Muscle of leg (tissue), 16 donors: ENCODE measurements at places on chromosomes 7 and 10.

GRCh38 chr7:131554880-131555516 is 1.4 kb downstream of the PODXL start:
- DNase-seq = no peak
- peak overlapping the region; percentile 61 for H3K4me3 ChIP-seq
- peaks cover 3% of the 10 kb centered on the region for H3K36me3 ChIP-seq
- peaks cover 44% of the 10 kb centered on the region for H3K4me1 ChIP-seq

- H3K36me3 ChIP-seq = no peaks in the 10 kb centered on the region
- H3K4me3 ChIP-seq = no peak overlapping the region
- no peaks in the 10 kb centered on the region for H3K27me3 ChIP-seq
Measured at GRCh38 chr10:95445837-95446486, 115.2 kb downstream of the SORBS1 start.

- H3K27ac ChIP-seq = no peak overlapping the region
- H3K27me3 ChIP-seq = peaks cover 46% of the 10 kb centered on the region
- no peak for DNase-seq
- H3K4me3 ChIP-seq = no peak overlapping the region
- peaks cover 5% of the 10 kb centered on the region for H3K4me1 ChIP-seq
Measured at GRCh38 chr10:6135039-6135438, 46.2 kb downstream of the RBM17 start.

DNA sequence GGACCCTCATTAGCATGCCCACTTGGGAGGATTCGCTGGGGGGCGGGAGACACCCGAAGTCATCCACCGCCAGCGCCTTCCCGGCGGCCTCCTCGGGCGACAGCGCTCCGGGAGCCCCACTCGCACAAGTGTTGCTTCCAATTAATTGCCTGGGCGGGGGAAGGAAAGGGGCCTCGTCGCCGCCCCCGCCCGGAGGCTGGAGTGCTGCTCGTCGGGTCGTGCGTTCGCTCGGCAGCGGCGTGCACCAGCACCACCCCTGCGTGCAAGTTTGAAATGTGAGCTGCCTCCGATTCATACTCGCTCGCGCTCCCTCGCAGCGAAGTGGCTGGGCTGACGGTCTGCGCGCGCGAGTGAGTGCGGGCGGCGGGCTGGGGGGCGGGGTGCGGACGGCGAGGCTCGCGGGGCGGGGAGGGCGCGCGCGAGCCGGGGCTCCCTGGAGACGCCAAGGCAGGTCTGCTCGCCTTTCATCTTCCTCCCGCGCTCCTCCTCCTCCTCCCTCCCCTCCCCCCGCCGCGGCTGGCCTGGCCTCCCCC is 104.6 kb upstream of the PPIF start:
- no peaks in the 10 kb centered on the region for H3K36me3 ChIP-seq
- peak overlapping the region; percentile 58 for H3K4me3 ChIP-seq
- H3K27me3 ChIP-seq = peaks cover 6% of the 10 kb centered on the region
- peaks cover 71% of the 10 kb centered on the region for H3K4me1 ChIP-seq
- peak overlapping the region; percentile 67 for H3K27ac ChIP-seq

DNA sequence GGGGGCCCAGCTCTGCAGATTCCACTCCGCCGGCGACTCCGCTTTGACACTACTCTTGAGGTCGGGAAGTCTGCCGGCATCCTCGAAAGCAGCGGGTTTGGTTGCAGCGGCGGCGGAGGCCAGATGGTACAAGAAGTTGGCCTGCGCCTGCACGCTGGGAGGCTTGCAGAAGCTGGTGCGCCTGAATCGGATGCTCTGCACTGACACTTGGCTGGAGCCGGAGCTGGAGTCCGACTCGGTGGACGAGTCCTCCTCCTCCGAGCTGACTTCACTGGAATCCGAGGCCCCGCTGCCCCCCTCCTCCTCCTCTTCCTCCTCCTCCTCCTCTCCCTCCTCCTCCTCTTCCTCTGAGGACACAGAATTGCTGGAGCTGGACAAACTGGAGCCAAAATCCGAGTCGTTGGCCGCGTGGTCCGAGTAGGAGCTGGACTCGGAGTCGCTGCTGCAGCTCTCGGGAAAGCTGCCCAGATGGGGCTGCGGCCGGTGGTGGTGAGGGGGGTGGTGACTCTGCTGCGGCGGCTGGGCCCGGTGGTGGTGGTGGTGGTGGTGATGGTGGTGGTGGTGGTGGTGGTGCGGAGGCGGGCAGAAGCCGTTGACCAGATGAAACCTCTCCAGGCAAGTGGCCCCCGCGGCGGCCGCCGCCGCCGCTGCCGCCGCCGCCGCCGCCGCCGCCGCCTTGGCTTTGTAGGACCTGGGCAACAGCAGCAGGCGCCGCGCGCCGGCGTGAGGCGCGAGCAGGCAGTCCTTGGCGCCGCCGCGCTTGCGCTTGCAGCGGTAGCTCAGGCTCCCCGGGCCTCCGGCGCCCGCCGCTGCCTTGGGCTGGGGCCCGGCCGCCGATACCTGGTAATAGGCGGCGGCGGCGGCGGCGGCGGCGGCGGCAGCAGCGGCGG is 9.0 kb downstream of the SKIDA1 start:
- peaks cover 22% of the 10 kb centered on the region for H3K4me1 ChIP-seq
- DNase-seq = peak; percentile 82
- H3K36me3 ChIP-seq = no peaks in the 10 kb centered on the region
- H3K27me3 ChIP-seq = no peaks in the 10 kb centered on the region
- H3K27ac ChIP-seq = peak overlapping the region; percentile 73
- peak overlapping the region; percentile 53 for H3K4me3 ChIP-seq

- peaks cover 14% of the 10 kb centered on the region for H3K36me3 ChIP-seq
- peaks cover 16% of the 10 kb centered on the region for H3K4me1 ChIP-seq
- H3K27me3 ChIP-seq = peaks cover 2% of the 10 kb centered on the region
Measured at GRCh38 chr10:35635576-35635975, 6.5 kb downstream of the FZD8 start.

DNA sequence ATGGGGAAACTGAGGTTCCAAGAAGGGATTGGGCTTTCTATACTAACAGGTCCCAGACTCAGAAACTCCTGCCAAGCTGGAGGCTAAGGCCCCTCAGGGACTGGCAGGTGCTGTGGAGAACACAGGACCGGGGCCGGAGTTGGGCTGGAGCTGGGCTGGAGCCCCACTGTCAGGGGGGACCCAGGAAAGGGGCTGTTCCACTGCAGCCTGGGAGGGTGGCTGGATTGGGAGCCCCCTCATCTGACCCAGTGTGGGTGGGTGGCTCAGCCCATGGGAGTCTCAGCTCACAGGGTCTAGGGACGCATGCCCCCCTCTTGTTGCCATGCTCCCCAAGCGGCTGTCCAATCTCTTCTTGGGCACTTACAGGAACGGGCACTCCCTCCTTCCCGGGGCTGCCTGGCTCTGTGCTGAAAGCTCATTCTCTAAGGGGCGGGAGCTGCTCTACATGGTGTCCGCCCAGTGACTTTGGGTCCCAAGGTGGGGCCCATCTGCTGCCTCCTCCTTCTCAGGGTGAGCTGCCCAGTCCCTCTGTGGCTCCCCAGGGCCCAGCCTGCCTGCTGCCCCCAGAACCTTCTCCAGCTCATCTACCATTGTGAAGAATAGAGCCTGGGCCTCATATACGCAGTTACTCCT is 126.5 kb downstream of the MYL10 start:
- peaks cover 2% of the 10 kb centered on the region for H3K4me1 ChIP-seq
- DNase-seq = no peak
- no peaks in the 10 kb centered on the region for H3K36me3 ChIP-seq
- H3K27ac ChIP-seq = no peak overlapping the region
- H3K4me3 ChIP-seq = no peak overlapping the region

DNA sequence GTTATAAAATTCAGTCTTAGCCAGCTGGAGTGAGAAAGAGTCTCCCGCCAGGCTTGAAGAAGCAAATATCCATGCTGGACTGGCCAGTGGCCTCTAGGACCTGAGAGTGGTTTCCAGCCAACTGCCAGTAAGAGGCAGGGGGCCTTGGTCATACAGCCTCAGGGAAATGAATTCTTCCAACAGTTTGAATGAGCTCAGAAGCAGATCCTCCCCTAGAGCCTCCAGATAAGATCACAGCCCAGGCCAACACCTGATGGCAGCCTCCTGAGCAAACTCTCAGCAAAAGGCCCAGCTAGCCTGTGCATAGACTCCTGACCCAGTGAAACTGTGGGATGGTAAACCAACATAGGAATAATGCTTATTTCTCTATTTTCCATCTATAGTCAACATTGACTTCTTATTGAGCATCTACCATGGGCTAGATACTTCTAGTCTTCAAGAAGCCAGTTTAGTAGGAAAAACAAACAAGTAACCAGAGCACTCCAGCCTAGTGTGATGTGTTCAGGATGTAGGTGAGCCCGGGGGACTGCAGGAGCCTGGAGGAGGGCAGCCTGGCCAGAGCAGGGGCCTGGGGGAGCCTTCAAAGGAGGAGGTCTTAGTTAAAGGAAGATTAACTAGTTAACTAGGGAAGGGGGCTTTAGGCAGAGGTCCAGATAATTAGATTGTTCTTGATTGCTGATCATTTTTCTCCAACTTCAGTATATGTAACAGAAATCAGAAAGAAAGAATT is 115.4 kb upstream of the ADO start:
- no peaks in the 10 kb centered on the region for H3K27me3 ChIP-seq
- peak; percentile 14 for DNase-seq
- H3K4me1 ChIP-seq = peaks cover 22% of the 10 kb centered on the region
- H3K4me3 ChIP-seq = no peak overlapping the region
- H3K27ac ChIP-seq = peak overlapping the region; percentile 49
- H3K36me3 ChIP-seq = no peaks in the 10 kb centered on the region

GRCh38 chr7:99897322-99898022 is 20.6 kb upstream of the OR2AE1 start:
- no peak for DNase-seq
- peaks cover 26% of the 10 kb centered on the region for H3K36me3 ChIP-seq
- no peak overlapping the region for H3K4me3 ChIP-seq
- no peaks in the 10 kb centered on the region for H3K27me3 ChIP-seq
- H3K27ac ChIP-seq = no peak overlapping the region

- H3K4me3 ChIP-seq = no peak overlapping the region
- no peaks in the 10 kb centered on the region for H3K4me1 ChIP-seq
- no peaks in the 10 kb centered on the region for H3K27me3 ChIP-seq
- DNase-seq = no peak
- no peak overlapping the region for H3K27ac ChIP-seq
Measured at GRCh38 chr7:28766359-28766758, 191.8 kb downstream of the TRIL start.

DNA sequence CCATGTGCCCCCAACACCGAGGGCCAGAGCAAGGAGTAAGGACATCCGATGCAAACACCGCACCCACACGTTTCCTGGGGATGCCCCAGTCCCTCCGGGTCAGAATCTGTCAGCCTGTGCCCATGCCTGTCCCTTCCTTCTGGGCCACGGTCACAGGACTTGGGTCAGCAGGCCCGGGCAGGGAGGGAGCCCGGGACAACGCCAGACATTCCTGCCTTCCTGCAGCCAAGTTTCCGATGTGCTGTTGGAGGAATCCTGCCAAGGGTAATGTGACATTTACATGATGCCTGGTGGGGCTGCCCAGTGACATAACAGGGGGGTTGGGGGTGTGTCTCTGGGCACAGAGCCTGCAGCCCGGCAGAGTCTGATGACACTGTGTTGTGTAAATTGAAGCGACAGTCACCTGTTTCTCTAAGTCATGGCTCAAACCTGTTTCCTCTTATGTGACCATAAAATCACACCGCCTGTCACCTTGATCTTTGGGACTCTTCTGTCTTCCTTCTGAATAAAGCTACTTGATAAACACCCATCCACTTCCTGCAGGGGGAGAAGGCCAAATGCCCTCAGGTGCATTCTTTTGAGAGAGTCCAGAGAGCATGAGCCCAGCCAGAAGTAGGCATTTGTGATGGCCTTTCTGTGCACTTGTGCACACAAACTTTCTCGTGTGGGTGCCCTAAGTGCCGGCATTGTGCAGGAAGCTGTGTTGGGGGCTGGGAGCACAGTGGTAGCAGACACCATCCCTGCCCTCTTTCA is 175.3 kb upstream of the RHEB start:
- peaks cover 45% of the 10 kb centered on the region for H3K4me1 ChIP-seq
- peaks cover 3% of the 10 kb centered on the region for H3K27me3 ChIP-seq
- no peak overlapping the region for H3K4me3 ChIP-seq

DNA sequence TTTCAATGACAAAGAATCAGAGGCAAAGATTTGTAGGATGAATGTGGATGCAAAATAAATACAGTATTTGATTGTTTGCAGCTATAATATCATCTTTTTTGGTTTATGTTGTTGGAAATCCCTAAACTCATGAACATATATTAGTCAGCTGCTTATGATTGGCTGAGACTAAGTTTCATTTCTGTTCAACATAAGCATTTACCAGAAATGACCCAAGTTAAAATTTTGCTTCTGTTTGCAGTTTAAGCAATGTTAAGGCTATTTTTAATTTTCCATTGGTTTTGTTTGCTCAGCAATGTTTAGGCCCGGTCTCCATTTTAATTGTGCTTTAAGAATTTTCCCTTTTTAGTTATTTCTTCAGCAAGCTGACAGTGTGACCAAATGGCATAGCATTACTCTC is 22.0 kb downstream of the GIMAP6 start:
- no peak overlapping the region for H3K4me3 ChIP-seq
- no peaks in the 10 kb centered on the region for H3K36me3 ChIP-seq
- peak; percentile 31 for DNase-seq
- no peaks in the 10 kb centered on the region for H3K4me1 ChIP-seq
- no peak overlapping the region for H3K27ac ChIP-seq
- H3K27me3 ChIP-seq = no peaks in the 10 kb centered on the region

- peaks cover 4% of the 10 kb centered on the region for H3K27me3 ChIP-seq
- no peaks in the 10 kb centered on the region for H3K36me3 ChIP-seq
Measured at GRCh38 chr7:101373812-101374614, 11.3 kb downstream of the COL26A1 start.

GRCh38 chr7:128215281-128215680 is 25.8 kb upstream of the LEP start:
- H3K4me1 ChIP-seq = peaks cover 21% of the 10 kb centered on the region
- H3K27ac ChIP-seq = no peak overlapping the region
- no peaks in the 10 kb centered on the region for H3K36me3 ChIP-seq
- no peak overlapping the region for H3K4me3 ChIP-seq
- peak; percentile 37 for DNase-seq

DNA sequence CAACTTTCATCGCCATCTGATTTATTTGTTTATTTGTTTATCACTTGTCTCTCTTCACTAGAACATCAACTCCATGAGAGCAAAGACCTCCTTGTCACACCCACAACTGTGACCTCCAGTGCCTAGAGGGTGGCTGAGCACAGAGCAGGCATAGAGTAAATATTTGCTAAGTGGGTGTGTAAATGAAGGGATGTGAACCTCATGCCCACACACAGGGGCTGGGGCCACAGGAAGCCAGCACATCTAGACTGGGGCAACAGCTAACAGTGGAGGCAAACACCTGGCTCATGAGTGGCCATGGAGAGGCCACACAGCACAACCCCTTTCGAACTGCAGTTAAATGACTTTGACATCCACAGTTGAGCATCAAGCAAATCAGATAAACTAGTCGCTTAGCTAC is 39.8 kb downstream of the AKR1B1 start:
- no peak for DNase-seq
- no peak overlapping the region for H3K4me3 ChIP-seq
- H3K27ac ChIP-seq = no peak overlapping the region
- no peaks in the 10 kb centered on the region for H3K27me3 ChIP-seq
- H3K4me1 ChIP-seq = peaks cover 21% of the 10 kb centered on the region
